Ovary (tissue), 10 donors: ENCODE measurements at places on chromosomes 5 and 9.

- no peak for DNase-seq
These were observed 17.7 kb downstream of the SLC25A48 start for GRCh38 chr5:135851915-135852845.

- DNase-seq, result no peak
These were observed 159.5 kb upstream of the CHD1 start for GRCh38 chr5:99088309-99088708.

DNA sequence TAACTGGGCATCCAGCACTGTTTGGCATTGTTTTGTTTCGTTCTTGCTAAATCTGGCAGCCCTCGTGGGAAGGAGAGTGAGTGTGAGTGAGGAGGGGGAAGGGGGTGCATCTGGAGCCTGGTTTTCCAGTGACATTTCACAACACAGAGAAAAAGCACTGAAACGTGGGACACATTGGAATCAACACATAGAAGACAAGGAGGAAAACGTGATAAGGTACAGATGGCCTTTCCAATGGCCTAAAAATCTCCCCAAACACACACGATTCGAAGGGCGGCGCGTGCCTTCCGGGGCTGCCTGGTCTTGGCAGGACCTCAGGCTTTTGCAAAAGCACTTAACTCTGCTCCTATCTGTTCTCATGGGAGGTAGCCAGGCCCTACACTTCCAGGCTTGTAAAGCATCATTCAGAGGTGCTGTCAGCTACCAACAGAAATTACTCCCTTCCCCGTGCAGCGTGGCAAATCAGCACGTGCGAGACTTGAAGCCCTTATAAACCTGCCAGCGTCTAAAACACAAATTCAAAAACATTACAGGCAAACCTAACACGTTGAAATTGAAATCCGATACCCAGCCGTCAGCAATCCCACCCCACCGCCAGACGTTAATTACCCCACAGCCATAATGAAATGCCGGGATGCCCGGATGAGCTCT is 129.4 kb downstream of the OLFM1 start:
- DNase-seq, result no peak

- no peak for DNase-seq
These were observed 46.8 kb upstream of the FCN1 start for GRCh38 chr9:134964271-134965055.

DNA sequence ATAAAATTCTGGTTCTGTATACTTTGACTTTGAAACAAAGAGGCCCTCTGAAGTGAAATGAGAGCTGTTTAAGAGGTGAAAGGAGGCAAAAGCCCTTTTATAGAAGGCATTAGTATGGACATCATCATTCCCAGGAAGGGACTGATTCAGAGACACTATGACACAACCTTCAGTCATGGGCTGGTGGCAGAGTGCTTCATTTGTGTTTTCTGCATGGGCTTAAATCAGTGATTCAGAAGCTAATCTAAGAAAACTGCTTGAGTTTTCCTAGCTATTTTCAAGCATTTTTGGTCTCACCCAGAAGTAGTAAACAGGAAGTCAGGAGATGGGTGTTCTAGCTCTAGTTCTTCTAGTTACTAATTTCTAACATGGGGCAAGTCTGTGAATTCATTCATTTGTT is 288.9 kb downstream of the TRPM3 start:
- DNase-seq, result no peak

DNA sequence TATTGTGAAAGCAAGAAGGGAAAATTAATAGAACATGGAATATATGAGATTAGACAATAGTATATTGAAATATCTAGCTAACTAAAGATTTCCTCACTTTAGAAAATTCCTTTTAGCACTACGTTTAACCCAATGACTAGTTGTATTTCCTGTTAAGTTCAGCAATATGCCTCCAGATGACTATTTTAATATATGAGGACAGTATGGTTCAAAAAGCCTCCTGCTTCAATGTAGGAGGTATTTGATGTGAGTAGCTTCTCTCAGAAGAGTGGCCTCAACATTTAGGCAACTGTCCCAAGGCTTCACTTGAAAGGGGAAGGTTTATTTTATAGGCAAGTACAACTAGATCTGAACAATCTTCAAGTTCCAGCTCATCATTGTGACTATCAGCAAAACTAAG is 2.0 kb upstream of the MEF2C start:
- no peak for DNase-seq

DNA sequence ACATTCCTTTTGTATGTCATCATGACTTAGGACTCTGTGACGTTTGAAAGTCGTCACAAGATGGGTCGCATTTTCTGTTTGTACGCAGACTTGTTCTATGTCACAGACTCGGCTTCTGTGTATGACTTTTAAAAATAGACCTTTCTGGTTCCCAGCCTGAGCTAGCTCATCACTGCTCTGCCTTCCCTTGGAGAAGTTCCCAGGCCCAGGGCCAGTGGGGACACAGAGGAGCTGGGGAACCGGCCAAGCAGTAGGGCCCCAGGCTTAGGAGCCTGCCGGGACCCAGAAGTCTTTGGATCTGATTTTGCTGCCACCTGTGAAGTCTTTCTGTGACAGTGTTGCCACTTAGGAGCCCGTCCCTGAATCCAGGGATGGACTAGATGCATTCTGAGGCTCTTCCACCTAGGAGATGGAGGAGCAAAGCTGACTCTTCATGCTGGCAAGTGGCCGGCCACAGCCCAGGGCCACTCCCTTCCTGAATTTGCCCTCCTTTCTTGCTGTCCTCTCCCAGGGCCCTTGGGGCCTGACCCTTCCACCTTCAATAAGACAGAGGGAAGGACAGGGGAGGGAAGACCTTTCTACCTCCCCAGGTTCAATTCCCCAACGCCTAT is 18.1 kb upstream of the UBE2QL1 start:
- DNase-seq, result no peak

DNA sequence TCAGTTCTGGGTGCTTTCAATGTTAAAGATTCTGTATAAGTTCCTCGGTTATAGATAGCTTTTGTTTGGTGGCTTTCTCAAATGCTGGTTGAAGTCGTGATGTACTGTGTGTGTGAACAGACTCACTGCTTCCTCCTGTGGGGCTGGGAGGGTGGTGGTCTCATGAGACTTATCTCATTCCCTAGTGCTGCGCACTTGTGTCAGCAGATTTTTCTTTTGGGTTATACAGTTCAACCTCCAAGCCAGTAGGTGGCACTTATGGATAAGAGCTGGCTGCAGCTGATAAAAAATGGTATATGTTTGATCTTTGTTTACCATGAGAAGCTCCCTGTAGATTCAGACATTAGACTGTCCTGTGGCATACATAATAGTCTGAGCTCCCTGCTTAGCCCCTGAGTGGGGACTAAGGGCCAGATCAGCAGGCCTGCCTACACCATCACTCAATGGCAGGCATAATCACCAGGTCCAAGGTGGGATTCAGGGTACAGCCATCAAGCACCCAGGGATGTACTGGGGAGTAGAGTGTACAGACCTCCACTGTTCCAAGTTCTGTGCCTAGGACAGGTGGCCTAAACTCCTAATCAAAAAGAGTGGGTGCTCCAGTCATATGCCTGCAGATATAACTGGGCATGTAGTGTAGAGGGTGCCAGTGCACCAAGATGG is 174.2 kb downstream of the OXCT1 start:
- DNase-seq, result no peak

DNA sequence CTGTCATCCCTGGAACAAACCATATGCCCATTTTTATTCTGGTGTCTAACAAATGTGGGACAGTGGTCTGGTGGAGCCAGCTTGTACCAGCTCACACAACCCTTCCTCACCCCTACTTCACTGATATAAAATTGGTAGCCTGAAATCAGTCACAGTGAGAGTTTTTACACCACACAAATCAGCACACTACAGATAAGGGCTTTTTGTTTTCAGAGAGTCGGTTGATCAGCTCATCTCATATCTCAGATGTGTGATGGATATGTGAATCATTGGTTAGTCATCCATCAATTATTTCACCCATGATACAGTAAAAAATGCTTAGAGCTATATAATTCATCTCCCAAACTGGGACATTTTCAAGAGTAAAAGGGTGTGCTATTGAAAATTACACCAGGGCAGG is 529.2 kb downstream of the EBF1 start:
- no peak for DNase-seq

- DNase-seq, result no peak
These were observed 527.7 kb upstream of the WWC1 start for GRCh38 chr5:167763772-167764171.

GRCh38 chr9:109010746-109011145 is 2.6 kb downstream of the CTNNAL1 start:
- no peak for DNase-seq

DNA sequence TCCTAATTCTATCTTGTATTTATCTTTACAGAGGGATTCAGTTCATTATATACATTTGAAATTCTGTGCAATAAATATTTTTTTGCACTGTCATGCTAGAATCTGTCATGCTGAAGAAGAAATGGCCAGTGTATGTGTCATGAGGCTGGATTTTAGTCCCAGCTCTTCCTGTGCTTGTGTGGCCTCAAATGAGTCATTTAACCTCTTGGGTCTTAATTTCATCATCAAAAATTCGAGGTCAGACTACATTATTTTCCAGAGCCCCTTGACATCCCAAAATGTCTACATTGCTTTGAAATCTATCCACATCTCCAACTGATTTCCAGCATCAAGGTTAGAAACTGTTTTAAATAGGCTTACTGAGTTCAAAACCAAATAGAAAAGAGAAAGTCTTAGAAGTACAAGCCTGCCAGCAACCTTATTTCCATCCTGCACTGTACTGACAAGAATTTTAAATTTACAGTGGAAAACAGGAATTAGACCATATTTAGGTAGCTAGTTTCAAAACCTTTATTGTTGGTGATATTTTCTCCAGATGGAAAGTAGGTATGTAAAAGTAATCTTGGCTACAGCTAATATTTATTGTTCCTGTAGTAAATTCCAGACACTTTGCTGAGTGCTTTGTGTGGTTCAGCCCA is 96.7 kb upstream of the MAMDC2 start:
- no peak for DNase-seq

DNA sequence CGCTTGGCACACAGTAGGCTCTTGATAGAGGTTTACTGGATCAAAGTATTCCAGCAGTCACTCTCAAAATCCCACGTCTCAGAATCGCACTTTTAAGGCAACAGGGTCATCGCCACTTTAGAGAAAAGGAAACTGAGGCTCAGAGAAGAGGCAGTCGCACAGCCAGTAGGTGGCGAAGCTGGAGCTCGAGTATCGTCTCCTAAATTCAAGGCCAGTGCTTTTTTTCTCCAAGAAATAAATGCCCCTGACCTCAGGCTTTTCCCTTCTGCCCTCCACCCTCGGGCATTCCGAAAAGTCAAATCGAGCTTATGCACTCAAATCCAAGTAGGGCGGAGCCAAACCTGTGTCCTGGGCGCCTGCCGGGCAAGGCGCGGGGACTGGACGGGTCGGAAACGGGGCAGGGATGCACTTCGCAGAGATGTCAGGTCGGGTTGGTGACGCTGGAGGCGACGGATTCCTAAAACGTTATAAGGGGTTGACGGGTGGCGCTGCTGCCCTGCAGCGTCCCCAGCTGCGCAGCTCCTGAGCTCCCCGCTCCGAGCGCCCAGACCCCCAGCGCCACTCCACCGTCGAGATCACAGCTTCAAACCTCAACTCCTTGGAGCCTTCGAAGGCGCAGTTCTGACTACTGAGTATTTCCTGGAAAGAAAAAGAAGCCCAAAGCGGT is 4.7 kb upstream of the FOXB2 start:
- DNase-seq, result no peak

GRCh38 chr5:180908998-180909731 is 10.2 kb downstream of the BTNL8 start:
- DNase-seq, result no peak

GRCh38 chr5:129441096-129441495 is 19.0 kb upstream of the ADAMTS19 start:
- no peak for DNase-seq

DNA sequence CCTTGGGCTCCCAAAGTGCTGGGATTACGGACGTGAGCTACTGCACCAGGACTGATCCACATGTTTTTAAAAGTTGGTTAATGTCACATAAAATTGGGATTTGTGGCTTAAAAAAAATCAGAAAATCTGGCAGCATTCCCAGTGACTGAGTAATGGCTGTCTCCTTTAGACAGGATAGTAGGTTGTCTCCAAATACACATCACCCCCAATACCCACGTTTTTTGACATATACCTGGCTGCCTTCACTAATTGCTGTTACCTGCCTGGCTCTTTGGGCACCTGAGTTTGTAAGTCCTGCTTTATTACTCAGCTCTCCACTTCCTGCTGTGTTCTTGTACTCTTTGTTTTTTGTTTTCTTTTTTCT is 84.8 kb downstream of the KDM4C start:
- DNase-seq, result no peak

DNA sequence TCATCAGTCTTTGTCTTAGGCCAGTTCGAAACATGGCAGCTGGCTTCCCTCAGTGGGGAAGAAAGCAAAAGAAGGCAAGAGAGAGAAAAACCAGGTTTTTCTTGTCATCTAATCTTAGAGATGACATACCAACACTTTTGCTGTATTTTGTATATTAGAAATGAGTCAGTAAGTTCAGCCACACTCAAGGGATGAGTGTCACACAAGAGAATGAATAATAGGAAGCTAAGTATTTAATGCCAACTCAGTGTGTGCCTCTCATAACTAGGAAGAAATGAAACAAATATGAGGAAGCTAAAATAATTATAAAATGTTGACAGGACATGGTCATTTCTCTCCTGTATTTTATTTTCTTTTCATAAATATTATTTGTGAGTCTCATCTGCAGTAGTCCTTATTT is 65.3 kb downstream of the CDH12 start:
- no peak for DNase-seq

DNA sequence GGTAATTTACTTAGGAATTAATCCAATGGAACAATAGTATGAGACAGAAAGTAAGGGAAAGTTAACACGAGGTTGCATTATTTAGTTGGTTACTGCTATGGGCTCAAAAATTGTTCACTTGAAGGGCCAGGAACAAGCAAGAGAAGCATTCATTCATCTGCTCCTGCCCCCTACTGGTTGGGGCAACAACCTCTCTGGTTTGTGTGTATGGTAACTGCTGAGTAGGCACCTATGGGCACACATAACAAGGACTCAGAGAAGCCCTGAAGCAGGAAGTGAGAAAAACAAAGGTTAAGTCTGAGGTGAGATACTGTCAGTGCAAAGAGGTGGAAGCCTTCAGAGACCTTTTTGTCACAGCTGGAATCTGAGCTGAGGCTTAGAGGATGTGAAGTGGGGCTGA is 34.4 kb upstream of the RANBP6 start:
- no peak for DNase-seq

- DNase-seq, result no peak
These were observed 7.4 kb downstream of the WHRN start for GRCh38 chr9:114497727-114498382.

GRCh38 chr5:140039561-140039960 is 3.5 kb downstream of the NRG2 start:
- no peak for DNase-seq

DNA sequence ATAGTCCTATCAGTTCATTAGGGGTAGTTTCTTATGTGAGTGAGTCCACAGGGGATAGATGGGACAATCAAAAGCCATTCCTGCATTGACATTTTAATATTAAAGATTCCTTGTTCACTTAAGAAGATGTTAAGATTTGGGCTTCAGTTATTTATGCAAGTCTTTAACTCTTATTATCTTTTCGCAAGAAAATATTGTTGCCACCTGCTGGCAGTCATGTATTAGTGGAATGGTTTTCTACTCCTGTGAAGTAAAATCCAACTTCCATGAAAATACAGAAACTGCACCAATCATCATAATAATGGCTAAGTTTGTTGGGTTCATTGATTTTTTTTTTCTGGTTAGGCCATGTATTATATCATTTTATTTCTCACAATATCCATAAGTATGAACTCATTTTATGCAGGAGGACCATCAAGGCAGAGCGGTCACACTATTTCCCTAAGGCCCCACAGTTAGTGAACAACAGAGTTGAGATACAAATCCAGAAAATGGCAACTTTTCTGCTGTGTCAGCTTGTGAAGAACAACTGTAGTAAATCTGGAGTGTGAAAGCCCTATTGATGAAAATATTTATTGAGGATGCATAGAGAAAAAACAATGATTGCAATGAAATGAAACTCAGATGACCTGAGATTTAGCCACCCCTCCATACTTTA is 88.5 kb upstream of the TXNDC8 start:
- no peak for DNase-seq
